ENCODE measurements at places on chromosomes 3 and 15.
A peak's percentile ranks its signal among the peaks of the same experiment; 100 is the strongest.

DNA sequence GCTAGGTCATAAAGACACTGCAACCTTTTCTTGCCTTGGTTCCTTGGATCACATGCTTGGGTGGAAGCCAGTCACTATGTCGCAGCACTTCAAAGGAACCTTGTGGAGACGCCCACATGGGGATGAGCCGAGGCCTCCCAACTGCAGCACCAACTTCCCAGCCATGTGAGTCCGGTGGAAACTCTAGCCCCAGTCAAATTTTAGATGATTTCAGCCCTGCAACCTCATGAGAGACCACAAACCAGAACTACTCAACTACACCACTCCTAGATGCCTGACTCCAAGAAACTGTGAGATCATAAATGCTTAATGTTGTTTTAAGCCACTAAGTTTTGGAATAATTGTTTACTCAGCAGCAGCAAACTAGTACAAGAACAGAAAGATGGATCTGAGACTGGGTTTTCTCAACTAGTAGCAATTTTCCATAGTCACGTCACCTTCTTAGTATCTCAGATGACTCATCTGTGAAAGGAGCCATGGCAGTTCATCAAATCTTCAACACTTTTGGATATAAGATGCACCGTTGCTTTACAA lies 86.5 kb downstream of the MB21D2 start:
- no peak for DNase-seq

GRCh38 chr15:72902245-72902918 lies 118.8 kb upstream of the ADPGK start:
- DNase-seq: no peak

- no peak for DNase-seq
Observed at GRCh38 chr15:101058735-101059134, 139.6 kb downstream of the LRRK1 start.

GRCh38 chr3:130828948-130829947 lies 64.6 kb upstream of the ATP2C1 start:
- DNase-seq: no peak

GRCh38 chr3:25099666-25100065 lies 328.4 kb upstream of the RARB start:
- DNase-seq: no peak

DNA sequence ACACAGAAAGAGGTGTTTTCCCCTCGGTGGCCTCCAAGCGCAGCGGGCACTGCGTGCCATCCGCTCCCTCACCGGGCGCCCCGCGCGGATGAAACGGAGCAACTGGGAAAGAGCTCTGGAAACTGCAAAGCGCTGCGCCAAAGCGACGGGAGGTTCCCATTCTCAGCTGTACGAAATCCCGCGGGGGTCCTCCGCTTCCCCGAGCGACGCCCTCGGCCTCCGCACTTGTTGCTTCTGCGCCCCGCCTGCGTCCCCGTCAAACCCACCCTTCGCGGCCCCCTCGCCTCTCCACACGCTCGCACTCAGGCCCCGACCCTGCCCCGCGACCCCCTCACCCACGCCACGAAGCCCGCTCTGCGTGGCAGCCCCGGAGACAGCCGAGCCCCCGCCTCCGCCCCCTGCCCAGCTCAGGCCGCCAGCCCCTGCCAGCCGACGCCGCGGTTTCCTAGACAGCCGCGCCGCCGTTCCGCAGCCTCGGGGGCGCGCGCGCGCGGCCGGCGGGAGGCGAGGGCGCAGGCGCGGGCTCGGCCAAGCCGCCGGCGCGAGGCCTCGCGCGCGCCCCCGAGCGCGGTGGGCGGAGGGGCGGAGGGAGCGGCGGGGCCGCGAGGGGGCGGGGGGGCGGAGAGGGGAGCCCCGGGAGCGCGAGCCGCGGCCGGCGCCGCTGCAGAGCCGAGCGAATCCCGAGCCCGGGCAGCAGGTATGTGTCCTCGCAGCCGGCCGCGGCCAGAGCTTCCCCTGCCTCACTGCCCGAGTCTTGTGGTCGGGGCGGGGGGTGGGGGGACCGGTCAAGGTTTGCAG lies at the start of gene TMEM266:
TSS of gene TMEM266 (plus strand) at position 666 of the 798 bp plus-strand sequence. CDS start 74,279 bp downstream, outside the sequence.
- no peak for DNase-seq

- no peak for DNase-seq
Observed at GRCh38 chr3:159258934-159259333, 457.1 kb downstream of the MFSD1 start.

GRCh38 chr3:36991147-36991546 lies 1.8 kb downstream of the EPM2AIP1 start:
- no peak for DNase-seq

GRCh38 chr3:8954938-8955763 lies 8.1 kb downstream of the RAD18 start:
- no peak for DNase-seq

- peak; percentile 43 for DNase-seq
Observed at GRCh38 chr3:4834403-4834866, 144.8 kb upstream of the BHLHE40 start.

DNA sequence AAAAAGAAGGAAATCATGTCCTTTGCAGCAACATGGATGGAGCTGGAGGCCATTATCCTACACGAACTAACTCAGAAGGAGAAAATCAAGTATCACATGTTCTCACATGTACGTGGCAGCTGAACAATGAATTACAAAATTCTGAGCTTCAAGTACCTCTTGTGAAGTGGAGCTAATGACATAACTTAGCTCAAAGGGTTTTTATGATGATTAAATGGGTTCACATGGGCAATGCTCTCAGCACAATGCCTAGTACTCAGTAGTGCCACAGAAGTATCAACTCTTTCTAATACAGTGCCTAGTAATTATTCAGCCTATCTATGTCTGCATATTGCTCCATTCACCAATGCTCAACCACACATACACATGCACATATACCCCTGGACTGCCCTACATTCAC lies 407.5 kb upstream of the WNT5A start:
- DNase-seq: no peak

- no peak for DNase-seq
Observed at GRCh38 chr15:38593524-38593923, 28.9 kb upstream of the RASGRP1 start.
